ENCODE measurements at places on chromosomes 5 and 9. TPM values are rescaled to one million over a fixed set of nuclear protein-coding genes. Genes with fewer than 3 reads are reported as not detected.
A peak's percentile ranks its signal among the peaks of the same experiment; 100 is the strongest.

DNA sequence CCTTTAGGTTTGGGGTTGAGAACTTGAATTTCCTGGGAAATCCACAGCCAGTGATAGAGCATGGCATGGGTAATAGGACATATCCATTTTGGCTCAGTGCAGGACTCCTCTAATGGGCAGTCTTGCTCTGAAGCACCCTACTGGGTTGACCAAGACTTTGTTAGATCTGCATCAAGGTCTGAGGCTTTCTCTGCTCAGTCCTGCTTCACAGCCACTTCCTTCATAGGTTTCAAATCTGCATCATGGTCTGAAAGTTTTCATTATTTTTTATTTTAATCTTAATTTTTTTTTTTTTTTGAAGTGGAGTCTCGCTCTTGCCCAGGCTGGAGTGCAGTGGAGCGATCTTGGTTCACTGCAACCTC, 36.5 kb downstream of the KIF2A start:
- no peak overlapping the region for H3K4me3 ChIP-seq
- DNase-seq, result no peak
- H3K27me3 ChIP-seq, result no peaks in the 10 kb centered on the region
- no peaks in the 10 kb centered on the region for H3K4me1 ChIP-seq

- no peaks in the 10 kb centered on the region for H3K36me3 ChIP-seq
- DNase-seq, result peak; percentile 92
- no peaks in the 10 kb centered on the region for H3K27me3 ChIP-seq
- H3K4me3 ChIP-seq, result no peak overlapping the region
- H3K27ac ChIP-seq, result peak overlapping the region; percentile 39
Measured at GRCh38 chr9:115997923-115998322, 155.7 kb upstream of the PAPPA start.

DNA sequence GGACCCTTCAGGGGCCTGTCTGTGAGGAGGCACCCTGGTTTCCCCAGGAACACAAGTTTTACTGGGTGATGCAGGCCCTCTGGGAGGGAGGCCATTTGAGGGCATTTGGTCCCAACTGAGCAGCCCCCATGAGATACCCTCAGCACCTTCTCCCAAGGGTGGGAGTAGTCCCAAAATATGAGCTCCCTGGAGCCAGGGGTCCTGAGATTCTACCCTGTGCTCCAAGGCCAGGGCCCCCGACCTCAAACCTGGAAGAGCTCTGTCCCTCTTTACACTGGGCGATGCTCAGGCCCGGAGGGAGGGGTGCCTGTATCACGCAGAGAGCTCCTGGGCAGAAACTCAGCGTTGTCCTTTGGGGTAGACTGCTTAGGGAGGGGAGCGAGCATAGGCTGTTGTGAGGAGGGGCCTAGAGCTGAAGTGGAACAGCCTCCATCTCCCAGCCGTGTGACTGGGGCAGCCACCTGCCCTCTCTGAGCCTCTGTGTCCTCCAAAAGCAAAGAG, 64.0 kb upstream of the SYNPO start:
- no peak for DNase-seq
- H3K4me1 ChIP-seq, result no peaks in the 10 kb centered on the region
- no peak overlapping the region for H3K27ac ChIP-seq
- H3K36me3 ChIP-seq, result no peaks in the 10 kb centered on the region

GRCh38 chr5:1437876-1438559, 7.2 kb downstream of the SLC6A3 start:
- no peak overlapping the region for H3K27ac ChIP-seq
- no peak overlapping the region for H3K4me3 ChIP-seq
- H3K4me1 ChIP-seq, result no peaks in the 10 kb centered on the region

KCNV2 gene
- total RNA-seq, result not detected

Data from fibroblast of lung (primary cell).